ENCODE measurements at places on chromosomes 12 and 14. TPM values are rescaled to one million over a fixed set of nuclear protein-coding genes. Genes with fewer than 3 reads are reported as not detected.
A peak's percentile ranks its signal among the peaks of the same experiment; 100 is the strongest.

DNA sequence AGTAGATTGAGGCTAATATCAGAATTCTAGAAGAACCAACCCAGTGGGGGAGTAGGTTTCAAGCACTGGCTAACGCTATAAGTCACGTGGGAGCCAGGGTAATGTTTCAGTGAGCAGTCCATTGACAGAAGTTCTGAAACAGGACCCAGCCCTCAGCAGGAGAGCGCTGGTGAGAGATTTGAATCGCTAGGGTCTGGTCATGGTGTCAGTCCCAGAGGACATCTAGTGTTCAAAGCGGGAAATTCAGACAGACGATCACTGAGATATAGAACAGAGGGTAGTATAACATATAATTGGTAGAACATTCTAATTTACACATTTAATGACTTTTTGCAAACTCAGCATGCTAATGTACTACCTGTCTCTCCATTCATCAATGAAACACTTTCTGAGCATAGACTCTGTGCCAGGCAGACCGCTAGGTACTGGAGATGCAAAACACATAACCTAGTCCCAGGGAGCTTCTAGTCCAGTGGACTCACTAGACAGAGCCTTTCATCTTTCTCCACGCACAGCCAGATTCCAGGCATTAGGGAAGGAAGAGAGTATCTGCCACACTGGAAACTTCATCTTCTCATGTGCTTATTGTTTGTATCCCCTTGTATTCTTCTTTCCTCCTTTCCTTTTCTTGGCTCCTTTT lies 35.4 kb upstream of the RNASE3 start:
- DNase-seq = peak; percentile 81

DNA sequence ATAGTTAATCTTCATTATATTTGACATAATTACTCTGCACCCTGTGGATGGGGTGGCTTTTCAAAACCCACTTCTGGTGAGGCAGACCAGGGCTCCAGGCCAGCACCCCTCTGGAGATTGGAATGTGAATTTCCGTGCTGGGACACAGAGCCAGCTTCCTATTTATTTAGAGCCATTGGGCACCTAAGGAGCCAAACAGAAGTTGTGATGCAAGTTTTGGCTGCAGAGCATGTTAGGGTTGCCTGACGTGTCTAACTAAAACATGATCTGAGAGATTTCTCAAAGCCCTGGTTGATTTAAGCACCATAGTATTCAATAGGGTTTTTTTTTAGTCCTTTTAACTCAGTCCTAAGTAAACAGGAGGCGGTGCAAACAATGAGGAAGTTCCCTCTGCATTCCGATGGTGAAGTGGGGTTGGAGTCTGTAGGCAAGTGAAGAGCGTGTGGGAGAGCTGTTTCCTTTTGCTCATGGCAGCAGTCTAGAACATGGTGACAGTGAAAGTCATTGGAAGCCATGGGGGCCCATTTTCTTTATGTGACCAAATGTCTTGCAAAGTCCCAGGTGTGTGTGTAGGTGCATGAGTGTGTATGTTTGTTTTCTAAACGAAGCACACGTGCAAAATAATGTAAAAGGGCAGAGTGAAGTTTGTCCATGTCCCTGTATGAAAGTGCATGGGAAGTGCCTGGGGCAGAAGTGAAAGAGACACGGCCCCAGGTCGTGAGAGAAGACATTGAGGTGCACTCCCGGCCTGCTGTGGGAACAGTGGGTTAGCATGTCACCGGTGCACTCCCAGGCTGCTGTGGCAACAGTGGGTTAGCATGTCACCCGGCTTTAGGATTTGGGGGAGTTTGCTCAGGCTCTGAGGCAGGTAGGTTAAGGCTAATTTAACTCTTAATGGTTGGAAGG lies 117.7 kb downstream of the PRKCH start:
- DNase-seq = peak; percentile 74

GRCh38 chr14:76771437-76771980 lies 10.2 kb downstream of the VASH1 start:
- DNase-seq = peak; percentile 63

GRCh38 chr14:72715850-72716228 lies 178.1 kb downstream of the DPF3 start:
- no peak for DNase-seq

DNA sequence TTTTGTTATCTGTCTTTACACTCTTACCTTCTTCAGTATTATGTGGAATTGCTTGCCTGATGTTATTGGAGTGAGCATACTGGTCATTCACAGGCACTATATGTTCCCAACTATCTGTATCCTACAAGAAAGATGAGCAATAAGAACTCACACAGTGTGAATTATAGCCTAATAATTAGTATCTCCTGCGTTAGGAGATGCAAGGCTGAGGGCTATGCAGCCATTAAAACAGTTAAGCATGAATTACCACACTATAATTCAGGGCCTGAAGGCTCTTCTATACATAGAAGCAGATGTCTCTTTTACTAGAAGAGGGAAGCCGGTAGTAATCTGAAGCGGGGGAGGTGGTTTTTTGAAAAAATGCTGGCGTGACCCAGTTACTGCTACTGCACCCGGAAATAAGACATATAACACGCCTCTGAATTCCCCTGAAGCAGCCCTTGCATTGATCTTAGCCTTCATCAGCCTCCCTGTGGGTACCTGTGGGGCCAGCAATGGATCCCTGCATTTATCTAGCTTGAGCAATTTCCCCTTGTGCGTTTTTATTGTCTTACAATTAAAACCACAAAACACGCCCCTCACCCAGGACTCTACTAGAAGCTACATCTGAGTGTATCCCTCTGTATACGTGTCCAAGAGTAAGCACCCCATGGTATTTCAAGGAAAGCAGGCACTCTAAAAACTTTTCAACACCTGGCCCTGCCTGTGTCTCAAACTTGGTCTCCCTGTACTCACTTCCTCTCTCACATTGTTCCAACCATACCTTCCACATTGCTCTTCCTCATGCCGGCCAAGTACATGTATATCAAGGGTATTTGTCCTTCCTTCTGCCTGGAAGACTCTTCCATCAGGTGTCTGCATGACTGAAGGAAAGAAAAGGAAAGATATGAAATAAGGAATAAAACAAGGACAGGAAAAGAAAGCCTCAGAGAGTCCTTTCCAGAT lies 210.9 kb upstream of the ARID2 start:
- peak; percentile 62 for DNase-seq

GRCh38 chr12:122051231-122051876 lies 27.2 kb upstream of the MLXIP start:
- peak; percentile 57 for DNase-seq

DNA sequence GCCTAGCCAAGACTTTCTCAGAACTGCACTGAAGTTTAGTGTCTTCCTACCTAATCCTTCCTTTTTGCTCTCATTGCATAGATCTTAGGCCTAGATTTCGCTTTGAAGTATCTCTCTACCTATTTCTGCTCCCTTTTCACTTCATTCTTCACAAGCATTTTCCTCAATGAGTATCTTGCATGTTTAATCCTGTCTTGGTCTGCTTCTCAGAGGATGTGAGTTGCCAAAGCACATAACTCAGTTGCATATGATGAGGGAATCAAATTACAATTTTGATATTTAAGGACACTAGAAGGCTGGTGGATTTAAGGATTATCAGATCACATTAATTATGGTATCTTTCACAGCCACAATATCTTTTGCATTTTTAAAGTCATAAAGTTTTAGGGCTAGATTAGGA lies 195.5 kb upstream of the DAAM1 start:
- no peak for DNase-seq

GRCh38 chr12:108082485-108082884 lies 46.6 kb upstream of the WSCD2 start:
- no peak for DNase-seq

- DNase-seq = peak; percentile 52
Measured at GRCh38 chr12:110778833-110779577, 36.3 kb upstream of the PPP1CC start.

GRCh38 chr12:46266382-46266791 lies 2.5 kb downstream of the SLC38A1 start:
- DNase-seq = peak; percentile 6

DNA sequence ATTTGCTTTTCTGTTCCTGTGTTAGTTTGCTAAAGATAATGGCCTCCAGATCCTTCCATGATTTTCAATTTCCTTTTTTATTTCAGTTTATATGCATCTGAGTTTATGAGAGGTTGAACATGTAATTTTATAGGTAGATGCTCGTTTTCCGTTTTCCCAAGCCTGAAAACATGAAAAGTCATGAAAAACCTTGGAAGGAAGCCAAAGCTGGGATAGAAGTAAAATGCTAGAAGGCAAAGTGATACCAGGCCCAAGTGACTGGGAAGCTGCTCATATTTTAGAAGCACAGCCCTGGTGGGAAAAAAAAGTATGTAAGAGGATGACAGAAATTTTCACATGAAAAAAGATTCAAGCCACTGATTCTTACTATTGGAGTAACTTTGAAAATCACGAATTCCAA lies 290.8 kb downstream of the PRKD1 start:
- peak; percentile 30 for DNase-seq

DNA sequence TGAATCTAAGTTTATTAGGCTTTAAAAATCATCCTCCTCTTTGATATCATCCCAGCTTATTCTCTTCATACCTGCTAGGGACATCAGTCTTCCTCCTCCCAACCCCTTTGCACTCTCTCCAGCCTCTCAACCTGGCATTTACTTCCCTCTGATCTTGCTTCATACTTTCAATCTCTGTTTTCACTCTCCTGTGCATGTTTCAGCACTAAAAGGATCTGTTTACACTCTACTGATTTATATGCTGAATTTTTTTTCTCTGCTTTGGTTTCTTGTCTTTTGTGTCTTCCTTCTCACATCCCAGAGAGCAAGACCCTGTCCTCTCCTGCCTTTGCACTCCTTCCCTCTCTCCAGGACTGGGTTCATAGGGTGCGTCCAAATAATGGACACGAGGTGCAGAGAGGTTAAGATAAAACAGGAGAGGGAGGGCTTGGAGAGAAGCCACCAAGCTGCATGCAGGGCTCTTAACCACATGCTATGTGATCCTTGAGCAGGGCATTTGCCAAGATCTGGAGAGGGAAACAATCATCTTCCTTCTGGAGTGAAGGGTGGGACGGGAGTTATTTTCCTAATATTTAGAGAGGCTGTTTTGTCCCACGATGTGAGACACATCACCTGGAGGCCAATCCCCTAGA lies 3.0 kb upstream of the CISTR start:
- no peak for DNase-seq

GRCh38 chr12:117240081-117240755 lies 49.9 kb upstream of the FBXO21 start:
- no peak for DNase-seq

DNA sequence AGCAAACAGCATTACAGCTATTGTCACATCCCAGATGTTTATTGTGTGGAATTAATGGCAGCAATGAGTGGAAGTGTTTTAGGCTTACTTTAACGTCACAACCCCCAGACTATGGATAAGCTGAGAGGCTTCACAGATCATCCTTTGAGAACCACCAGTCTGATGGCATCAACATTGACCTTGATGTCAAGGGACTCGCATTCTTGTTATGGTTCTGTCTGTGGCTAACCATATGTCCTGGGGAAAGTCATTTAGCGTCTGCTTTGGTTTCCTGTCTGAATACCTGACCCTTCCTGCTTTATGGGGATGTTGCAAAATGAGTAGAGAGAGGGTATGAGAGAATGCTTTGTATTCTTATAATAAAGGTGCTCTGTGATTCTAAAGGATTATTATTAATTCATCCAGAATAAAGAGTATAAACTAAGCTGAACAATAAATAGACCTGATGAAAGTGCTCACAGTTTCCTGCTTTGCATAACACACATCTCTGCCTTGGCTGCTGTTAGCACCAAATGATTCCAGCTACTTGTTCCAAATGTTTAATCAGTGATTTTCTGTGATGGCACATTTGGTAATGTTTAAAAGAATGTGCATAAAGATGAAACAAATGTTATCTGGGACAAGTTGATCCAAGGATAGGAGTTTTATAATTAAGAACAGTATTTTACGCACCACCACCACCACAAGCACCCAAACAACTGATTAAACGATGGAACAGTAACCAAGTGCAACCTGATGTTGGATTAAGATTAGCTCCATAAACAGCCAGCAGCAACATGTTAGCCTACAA lies 116.9 kb upstream of the LRIG3 start:
- no peak for DNase-seq

GRCh38 chr14:50055461-50056228 lies 60.7 kb downstream of the VCPKMT start:
- no peak for DNase-seq

GRCh38 chr12:116662612-116663144 lies 75.2 kb downstream of the SPRING1 start:
- no peak for DNase-seq

GRCh38 chr12:51323966-51324895 lies at the start of gene BIN2:
BIN2 (minus strand) TSS chr12:51324174; CDS start chr12:51324102, 72 bp downstream.
- peak; percentile 60 for DNase-seq

GRCh38 chr12:43444940-43445564 lies 107.0 kb downstream of the ADAMTS20 start:
- no peak for DNase-seq

DNA sequence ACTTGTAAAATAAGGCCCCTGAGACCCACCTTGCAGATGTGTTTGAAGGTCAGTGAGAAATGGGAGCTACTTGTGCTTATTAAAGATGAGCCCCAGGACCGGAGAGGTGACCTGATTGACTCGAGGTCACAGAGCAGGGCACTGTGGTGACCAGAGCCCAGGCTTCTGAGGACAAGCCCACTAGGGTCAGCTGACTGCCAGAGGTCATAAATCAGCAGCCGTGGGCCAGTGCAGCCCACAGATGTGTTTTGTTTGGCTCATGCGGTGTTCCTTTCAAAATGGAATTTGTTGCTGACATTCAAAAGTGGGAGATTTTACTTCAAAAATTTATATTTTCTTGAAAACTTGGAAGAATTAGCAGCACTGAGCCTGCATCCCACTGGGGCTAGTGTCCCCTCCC lies 24.5 kb downstream of the JDP2 start:
- DNase-seq = no peak

RDH12 gene
- 0.29 TPM for total RNA-seq

CD163L1 gene
- under 0.01 TPM for total RNA-seq

TGFB3 gene
- 16.5 TPM for total RNA-seq

ST8SIA1 gene
- 6.2 TPM for total RNA-seq

TPPP2 gene
- not detected for total RNA-seq

CEP128 gene
- 7.7 TPM for total RNA-seq

TM7SF3 gene
- 68.0 TPM for total RNA-seq

ZDHHC22 gene
- not detected for total RNA-seq

KLHL33 gene
- 0.36 TPM for total RNA-seq
